ENCODE measurements at places on chromosomes 3 and 15. TPM values are rescaled to one million over a fixed set of nuclear protein-coding genes. Genes with fewer than 3 reads are reported as not detected.

The PLA2G4E gene
- not detected for total RNA-seq

The HDDC3 gene
- 8.8 TPM for total RNA-seq

The ARIH2 gene
- 48.7 TPM for total RNA-seq

The UTS2B gene
- total RNA-seq = not detected

The DNAH12 gene
- total RNA-seq = not detected

The OXTR gene
- total RNA-seq = 4.2 TPM

The APBA2 gene
- total RNA-seq = 11.7 TPM

The FYTTD1 gene
- 19.9 TPM for total RNA-seq

The MINAR1 gene
- 0.70 TPM for total RNA-seq

The B2M gene
- total RNA-seq = 1,811 TPM

The IL17RB gene
- not detected for total RNA-seq

The FEM1B gene
- 27.3 TPM for total RNA-seq

The WDR93 gene
- total RNA-seq = not detected

The ARID3B gene
- 0.23 TPM for total RNA-seq

The FRMD4B gene
- total RNA-seq = 6.0 TPM

The PLA1A gene
- total RNA-seq = not detected

The ZNF592 gene
- total RNA-seq = 7.7 TPM
